ENCODE measurements at places on chromosomes 7 and 10. TPM values are rescaled to one million over a fixed set of nuclear protein-coding genes. Genes with fewer than 3 reads are reported as not detected.

DNA sequence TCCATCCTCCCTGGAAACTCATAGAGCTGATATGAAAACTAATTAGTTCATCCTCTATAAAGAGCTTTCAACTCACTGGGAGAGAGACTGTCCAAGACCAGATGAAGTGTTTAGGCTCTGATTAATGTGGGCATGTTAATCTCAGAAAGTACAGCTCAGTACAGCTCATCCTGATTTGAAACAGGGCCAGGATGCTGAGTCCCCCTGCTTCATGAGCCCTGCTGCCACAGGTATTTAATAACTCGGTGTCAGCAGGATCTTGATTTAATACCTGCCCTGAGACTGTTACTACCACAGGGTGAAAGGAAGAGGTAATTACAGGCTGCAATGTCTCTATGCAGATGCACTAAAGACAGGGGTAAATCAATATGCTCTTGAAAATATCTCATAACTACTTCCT lies 10.8 kb downstream of the LMOD2 start:
- H3K4me1 ChIP-seq, result no peaks in the 10 kb centered on the region
- H3K36me3 ChIP-seq, result no peaks in the 10 kb centered on the region
- H3K27ac ChIP-seq, result no peak overlapping the region
- no peak for DNase-seq

Gene TUBAL3
- not detected for total RNA-seq

Gene KDM7A
- total RNA-seq, result 1.2 TPM

GRCh38 chr7:76314042-76314721 lies 11.7 kb downstream of the HSPB1 start:
- peak; percentile 92 for DNase-seq
- H3K27me3 ChIP-seq, result no peaks in the 10 kb centered on the region
- H3K4me3 ChIP-seq, result no peak overlapping the region
- no peak overlapping the region for H3K27ac ChIP-seq
- peaks cover 17% of the 10 kb centered on the region for H3K4me1 ChIP-seq

Gene ATOH7
- not detected for total RNA-seq

GRCh38 chr10:18142151-18142550 lies 1.9 kb downstream of the CACNB2 start:
- H3K27me3 ChIP-seq, result peaks cover 50% of the 10 kb centered on the region
- H3K36me3 ChIP-seq, result no peaks in the 10 kb centered on the region
- DNase-seq, result no peak
- H3K27ac ChIP-seq, result no peak overlapping the region
- peaks cover 9% of the 10 kb centered on the region for H3K4me1 ChIP-seq

Gene VWDE
- total RNA-seq, result not detected

Gene HTR7
- 0.88 TPM for total RNA-seq
